ENCODE measurements at places on chromosomes 7 and 10. TPM values are rescaled to one million over a fixed set of nuclear protein-coding genes. Genes with fewer than 3 reads are reported as not detected.

The ZSCAN21 gene
- total RNA-seq = 7.1 TPM

The UFSP1 gene
- 2.9 TPM for total RNA-seq

The SRRM3 gene
- total RNA-seq = 0.91 TPM

The VIPR2 gene
- not detected for total RNA-seq

The PKD2L1 gene
- not detected for total RNA-seq

The FEZF1 gene
- total RNA-seq = not detected

The CASP2 gene
- total RNA-seq = 21.4 TPM

The ASIC3 gene
- not detected for total RNA-seq

The PKD1L1 gene
- total RNA-seq = 1.2 TPM

The EBLN1 gene
- not detected for total RNA-seq

The BLOC1S2 gene
- 65.9 TPM for total RNA-seq

The KLF14 gene
- total RNA-seq = 0.15 TPM

The PRSS2 gene
- total RNA-seq = 0.76 TPM

The SUN3 gene
- not detected for total RNA-seq

The ITIH5 gene
- not detected for total RNA-seq

The DRGX gene
- not detected for total RNA-seq

The TAS2R41 gene
- total RNA-seq = not detected

The CYP2C18 gene
- not detected for total RNA-seq

The SHTN1 gene
- total RNA-seq = 4.2 TPM

The ORAI2 gene
- 63.3 TPM for total RNA-seq

The CYP26C1 gene
- total RNA-seq = 0.32 TPM

The IRF5 gene
- 1.7 TPM for total RNA-seq

The MBL2 gene
- not detected for total RNA-seq

The SLC18A2 gene
- total RNA-seq = not detected

The IL15RA gene
- total RNA-seq = 10.7 TPM

The CPA2 gene
- total RNA-seq = not detected

The PTPRZ1 gene
- total RNA-seq = not detected

The RADIL gene
- 0.32 TPM for total RNA-seq

The FKBP6 gene
- not detected for total RNA-seq

The PLEKHS1 gene
- not detected for total RNA-seq
